ENCODE measurements at places on chromosomes 12 and 14.

DNA sequence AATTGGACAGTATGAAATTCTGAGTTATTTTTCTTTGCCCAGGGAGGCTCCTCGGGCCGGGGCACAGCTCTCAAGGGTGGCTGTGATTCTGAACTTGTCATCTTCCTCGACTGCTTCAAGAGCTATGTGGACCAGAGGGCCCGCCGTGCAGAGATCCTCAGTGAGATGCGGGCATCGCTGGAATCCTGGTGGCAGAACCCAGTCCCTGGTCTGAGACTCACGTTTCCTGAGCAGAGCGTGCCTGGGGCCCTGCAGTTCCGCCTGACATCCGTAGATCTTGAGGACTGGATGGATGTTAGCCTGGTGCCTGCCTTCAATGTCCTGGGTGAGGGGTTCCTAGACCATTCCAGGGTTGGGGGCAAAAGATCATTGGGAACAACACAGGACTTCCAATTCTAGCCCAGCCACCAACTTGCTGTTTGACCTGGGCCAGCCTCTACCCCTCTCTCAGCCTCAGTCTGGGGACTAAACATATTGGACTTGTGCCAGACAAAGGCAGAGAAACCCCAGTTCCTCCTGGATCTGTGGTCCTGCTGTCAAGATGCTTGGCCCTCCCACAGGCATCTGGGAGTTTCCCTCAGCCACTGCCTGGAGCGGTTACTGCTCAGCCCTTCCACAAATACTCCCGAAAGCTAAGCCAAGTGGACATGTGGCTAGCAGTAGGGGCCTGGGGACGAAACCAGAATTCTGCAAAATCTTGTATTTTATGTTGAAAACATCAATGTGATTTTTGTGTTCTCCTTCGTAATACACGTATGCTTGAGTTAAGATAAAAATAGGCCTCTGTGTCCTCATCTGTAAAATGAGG, 3.5 kb downstream of the OAS3 start:
- no peak for DNase-seq

DNA sequence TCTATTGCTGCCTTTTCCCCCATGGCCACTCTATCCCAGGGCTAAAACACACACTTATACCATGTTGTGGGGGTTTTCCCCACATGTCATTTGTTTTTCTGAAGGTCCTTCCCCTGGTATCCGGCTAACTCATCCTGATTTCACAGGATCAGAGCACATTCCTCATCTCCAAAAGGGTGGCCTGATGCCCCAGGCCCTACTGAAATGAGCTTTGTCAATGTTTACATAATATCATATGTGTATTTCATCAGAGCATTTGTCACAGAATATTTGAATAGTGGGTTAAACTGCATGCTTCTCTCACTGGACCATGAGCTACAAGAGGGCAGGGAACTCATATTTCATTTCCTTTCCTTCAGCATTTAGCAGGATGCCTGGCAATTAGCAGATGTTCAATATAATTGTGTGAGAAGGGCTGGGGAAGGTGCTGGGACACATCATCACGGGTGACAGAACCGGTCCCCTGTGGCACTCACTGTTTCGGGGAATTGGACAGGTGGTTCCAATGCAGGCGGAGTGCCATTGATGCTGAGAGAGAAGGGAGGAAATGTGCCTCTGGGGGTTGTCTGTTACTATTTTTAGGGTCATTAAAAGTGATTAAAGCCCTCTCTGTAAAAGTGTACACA, 26.8 kb downstream of the EMP1 start:
- DNase-seq, result no peak

DNA sequence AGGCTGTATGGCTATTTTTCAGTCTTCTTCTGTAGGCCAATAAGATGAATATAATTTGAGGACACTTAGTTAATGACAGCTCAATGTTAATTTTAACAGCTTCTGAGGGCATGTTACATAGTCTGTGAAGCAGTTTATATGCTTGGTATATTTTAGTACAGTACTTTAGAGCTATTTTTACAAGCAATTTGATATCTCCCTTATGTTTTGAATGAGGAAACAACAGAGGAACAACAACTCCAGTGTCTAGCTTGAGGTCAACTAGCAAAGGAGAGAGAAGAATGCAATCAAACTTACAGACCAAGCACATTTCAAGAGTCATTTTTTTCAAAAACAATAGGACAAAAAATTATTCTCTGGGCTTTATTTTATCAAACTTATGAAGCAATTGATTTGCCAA, 469.1 kb upstream of the DCN start:
- no peak for DNase-seq

DNA sequence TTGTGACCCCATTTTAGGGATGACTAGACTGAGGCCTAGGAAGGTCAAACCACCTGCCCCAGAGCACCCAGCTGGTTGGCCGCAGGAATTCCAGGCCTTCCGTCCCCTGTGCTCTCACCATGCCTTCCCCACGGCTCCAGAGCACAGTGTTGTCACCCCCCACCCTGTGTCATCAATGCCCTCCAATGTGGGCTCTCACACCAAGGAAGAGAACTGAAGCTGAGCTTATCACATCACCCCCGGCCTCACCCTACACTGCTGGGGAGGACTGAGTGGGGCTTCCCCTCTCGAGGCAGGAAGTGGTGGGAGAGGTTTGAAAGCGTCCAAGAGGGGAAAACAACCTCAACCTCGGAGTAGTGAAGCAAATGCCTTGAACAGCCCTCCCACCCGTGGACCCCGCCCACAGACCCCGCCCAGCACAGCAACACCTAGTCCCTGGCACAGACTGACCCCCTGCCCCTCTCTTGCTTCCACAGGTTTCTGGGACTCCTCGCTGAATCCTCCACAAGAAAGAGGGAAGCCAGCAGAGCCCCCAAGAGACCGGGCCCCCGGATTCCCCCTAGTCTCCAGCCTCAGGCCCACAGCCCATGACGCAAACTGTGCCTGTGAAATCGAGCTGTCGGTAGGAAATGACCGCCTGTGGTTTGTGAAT, 97.2 kb downstream of the LGMN start:
- peak; percentile 68 for DNase-seq

- DNase-seq, result no peak
Measured at GRCh38 chr12:111761099-111761498, 5.6 kb upstream of the ALDH2 start.

- no peak for DNase-seq
Measured at GRCh38 chr14:100528962-100529560, 58.2 kb downstream of the BEGAIN start.

- no peak for DNase-seq
Measured at GRCh38 chr14:72961579-72962335, 35.5 kb downstream of the DCAF4 start.

GRCh38 chr12:78470354-78471195, 394.0 kb upstream of the SYT1 start:
- no peak for DNase-seq

DNA sequence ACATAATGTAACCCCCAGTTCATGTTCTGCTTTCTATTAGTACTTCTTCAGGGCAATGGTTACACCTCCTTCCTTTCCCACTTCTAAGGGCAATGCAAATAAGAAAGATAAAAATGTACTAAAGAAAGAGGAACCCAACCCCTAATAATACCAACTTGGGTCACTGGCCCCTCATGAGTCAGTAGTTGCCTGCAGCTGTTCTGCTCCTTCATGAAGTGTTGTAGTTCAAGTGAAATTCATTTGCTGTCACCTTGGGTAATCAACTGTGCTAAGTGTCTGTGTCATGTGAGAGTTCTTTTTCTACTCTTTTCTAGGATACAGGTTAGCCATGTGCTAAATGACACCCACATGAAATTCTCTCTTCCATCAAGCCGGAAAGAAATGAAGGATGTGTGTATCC, 91.8 kb downstream of the PLXNC1 start:
- DNase-seq, result no peak

DNA sequence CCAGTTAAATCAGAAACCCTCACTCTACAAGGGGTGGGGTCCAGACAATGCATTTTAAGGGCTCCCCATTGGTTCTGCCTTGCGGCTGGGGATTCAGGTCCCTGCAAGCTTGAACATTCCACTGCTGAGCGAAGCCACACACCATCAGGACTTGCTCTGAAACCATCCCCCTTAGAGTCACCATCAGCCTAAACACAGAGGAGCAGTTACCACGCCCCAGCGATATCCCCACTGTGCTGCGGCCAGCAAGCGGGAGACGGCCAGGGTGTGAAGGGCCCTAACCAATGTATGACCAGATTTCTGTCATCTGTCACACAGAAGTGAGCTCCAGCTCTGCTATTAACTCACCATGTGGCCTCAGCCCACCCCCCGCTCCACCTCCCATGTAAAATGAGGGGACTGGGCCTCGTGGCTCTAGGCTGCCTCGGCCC, 29.7 kb downstream of the CCDC88C start:
- no peak for DNase-seq

DNA sequence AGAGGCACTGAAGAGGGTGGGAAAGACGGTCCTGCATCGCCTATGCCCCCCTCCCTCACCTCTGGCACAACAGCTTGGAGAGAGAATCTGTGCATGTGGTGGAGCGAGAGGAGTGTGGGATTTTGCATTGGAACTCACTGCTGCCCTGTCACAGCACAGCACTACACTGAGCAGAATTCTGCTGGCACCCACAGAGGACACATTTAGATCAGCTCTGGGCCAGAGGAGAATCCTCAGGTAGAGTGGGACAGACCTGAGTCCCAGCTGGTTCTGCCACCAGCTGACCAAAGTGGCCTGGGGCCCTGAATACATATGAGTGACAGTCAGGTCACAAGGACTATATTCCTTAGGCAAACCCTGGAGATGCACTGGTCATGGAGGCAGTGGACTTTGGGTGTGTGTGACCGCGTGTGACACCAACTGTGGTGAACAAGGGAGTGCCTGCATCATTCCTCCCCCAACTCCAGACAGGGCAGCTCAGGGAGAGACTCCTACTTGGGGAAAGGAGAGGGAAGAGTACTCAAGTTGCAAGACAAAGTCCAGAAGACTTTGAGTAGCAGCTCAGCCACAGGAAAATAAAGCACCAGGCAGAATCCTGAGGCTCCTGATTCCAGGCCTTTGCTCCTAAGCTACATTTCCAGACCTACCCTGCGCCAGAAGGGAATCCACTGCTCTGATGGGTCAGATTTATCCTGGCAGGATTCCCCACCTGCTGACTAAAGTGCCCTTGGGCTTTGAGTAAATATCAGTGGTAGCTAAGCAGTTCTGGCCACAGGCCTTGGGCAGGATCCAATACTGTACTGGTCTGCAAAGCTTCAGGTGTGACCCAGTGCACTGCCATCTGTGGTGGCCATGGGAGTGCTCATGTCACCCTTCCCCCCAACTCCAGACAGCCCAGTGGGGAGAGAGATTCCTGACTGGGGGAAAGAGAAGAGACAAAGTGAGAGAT, 10.6 kb upstream of the ACOT1 start:
- no peak for DNase-seq

DNA sequence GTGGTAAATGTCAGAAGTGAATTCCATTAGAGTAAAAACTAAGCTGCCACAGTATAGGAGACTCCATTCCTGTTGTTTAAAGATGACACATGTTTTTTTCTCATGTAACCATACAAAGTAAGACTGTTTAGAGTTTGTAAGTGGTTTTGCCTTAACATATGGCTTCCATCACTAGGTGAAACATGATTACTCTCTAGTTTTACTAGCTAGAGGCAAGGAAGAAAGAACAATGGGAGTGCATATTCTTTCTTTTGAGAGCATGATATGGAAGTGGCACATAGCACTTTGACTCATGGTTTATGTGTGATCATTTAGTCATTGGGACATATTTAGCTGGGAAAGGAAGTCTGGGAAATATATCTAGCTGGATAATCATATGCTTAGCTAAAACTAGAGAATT, 7.7 kb downstream of the ATF7IP start:
- DNase-seq, result no peak

DNA sequence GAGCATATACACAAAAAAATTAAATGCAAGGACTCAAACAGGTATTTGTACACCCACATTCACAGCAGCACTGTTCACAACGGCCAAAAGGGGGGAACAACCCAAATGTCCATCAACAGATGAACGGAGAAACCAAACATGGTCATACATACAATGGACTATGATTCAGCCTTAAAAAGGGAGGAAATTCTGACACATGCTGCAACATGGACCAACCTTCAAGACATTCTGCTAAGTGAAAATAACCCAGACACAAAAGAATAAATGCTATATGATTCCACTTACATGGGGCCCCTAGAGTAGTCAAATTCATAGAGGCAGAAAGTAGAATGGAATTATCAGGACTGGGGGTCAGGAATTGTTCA, 29.5 kb downstream of the ACTN1 start:
- DNase-seq, result no peak

- no peak for DNase-seq
Measured at GRCh38 chr12:95759718-95760117, 30.8 kb downstream of the NTN4 start.

DNA sequence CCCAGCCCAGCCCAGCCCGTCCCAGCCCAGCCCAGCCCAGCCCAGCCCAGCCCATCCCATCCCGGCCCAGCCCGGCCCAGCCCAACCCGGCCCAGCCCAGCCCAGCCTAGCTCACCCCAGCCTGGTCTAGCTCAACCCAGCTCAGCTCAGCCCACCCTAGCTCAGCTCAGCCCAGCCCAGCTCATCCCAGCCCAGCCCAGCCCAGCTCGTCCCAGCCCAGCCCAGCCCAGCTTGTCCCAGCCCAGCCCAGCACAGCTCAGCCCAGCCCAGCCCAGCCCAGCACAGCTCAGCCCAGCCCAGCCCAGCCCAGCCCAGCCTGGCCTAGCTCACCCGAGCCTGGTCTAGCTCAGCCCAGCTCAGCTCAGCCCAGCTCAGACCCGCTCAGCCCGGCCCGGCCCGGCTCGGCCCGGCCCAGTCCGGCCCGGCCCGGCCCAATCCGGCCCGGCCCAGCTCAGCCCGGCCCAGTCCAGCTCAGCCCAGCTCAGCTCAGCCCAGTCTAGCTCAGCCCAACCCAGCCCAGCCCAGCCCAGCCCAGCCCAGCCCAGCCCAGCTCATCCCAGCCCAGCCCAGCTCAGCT, 184.7 kb downstream of the TMEM121 start:
- DNase-seq, result no peak

GRCh38 chr14:24231263-24232120, 675 bp downstream of the NEDD8 start:
- DNase-seq, result no peak

DNA sequence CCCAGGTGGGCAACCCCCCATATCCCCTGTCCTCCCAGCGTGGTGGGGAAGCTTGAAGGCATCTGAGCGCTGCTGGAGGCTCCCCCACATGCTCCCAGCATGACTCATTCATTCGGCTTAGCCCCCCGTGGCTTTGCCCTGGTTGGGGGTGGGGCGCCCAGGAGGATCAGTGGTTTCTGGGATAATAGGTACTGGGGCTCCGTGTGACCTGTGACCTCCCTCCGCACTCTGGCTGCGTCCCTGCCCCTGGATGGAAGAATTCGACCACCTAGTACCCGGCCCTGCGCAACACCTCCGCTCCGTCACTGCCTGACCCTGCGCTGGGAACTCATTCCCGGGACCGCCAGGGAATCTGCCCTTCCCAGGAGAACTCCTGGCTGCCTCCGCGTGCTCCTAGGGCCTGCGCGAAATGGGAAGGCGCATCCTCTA, 120.1 kb downstream of the AACS start:
- DNase-seq, result no peak

GRCh38 chr12:44874981-44875416, 1.1 kb downstream of the NELL2 start:
- peak; percentile 11 for DNase-seq

DNA sequence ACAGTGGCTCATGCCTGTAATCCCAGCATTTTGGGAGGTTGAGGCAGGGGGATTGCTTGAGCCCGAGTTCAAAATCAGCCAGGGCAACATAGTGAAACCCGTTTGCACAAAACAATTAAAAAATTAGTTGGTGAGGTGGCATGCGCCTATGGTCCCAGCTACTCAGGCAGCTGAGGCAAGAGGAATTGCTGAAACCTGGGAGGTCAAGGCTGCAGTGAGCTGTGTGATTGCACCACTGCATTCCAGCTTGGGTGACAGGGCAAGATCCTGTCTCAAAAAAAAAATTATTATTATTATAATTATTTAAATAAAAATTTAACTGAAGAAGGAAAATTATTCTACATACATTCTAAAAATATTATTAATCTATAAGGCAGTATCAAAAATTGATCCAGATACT, 164.1 kb downstream of the ITPR2 start:
- no peak for DNase-seq
